ENCODE measurements at places on chromosomes 16 and 17.

- DNase-seq, result no peak
Observed at GRCh38 chr16:80407265-80407987, 133.4 kb upstream of the DYNLRB2 start.

DNA sequence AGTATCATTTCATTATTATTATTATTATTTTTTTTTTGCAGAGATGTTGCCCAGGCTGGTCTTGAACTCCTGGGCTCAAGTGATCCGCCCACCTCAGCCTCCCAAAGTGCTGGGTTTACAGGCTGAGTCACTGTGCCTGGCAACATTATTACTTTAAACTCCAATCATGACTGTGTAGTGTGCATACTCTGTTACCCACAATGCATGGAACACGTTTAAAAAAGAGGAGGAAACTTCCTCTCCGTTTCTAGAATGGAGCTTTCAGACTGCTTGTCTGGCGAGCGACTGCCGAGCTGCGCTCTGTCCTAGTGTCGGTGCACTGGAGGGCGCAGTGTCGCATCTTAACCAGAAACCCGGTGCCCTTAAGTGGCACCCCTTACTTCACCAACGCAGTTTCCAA lies 22.1 kb upstream of the FASN start:
- no peak for DNase-seq

DNA sequence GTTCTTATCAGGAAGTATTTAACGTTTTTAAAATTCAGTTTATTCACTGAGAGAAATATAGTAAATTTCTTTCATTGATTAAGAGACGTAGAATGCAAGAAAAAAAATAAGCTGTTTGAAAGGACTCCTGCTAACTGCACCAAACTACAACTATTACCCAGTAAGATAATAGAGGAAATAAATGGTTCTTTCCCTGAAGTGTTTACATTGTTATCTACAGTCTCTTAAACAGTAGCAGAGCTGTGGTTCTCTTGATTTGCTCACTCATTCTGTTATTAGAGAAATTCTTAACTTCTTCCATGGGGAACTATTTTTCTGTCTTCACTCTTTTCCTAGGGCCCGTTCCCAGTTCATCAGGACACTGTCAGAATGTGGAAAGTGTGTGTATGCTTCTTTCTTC lies 973.0 kb downstream of the KCNJ2 start:
- no peak for DNase-seq

- no peak for DNase-seq
Observed at GRCh38 chr17:66952681-66953629, 11.6 kb upstream of the CACNG4 start.

DNA sequence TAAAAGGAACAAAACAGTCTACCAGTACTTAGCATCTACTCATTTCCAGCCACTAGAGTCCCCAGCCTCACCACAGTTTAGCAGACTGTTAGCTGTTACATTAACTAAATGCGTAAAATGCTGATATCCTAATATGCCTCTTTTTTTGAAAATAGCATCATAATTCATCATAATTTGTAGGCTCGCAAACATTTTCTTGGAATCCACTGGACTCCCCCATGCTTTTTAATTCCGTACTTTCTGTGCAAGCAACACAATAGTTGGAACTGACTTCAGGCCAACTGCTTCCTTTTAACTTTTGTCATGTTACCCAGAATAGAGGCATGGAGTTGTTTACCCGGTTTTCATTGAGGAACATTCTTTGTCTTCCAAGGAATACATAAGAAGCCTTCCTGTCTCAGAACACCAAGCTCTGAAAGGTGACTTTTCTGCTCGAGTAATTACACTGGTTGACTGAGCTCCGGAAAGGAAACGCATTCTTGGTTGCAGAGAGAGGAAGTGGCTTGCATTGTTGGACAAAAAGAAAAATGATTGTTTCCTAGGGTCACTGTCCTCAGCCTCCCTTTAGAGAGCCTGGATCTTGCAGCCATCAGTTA lies 30.9 kb upstream of the SEC14L1 start:
- no peak for DNase-seq

- DNase-seq, result no peak
Observed at GRCh38 chr16:6728381-6728780, 604.3 kb upstream of the RBFOX1 start.

DNA sequence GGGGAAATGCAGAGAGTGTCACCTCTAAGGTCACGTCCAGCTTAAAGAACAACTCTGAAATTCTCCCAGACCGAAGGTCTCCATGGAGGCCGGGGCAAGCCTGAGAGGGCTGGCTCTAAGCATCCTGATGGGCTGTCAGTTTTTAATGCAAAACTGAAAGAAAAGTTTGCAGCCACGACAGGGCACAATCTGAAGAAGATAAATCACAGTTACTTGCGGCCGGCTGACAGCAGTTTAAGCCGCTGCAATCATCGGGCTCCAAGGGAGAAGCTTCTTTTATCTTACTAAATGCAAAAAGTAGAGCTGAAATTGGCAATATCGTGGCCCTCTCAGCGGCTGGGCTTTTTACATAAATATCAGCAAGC lies 168.8 kb downstream of the CYLD start:
- no peak for DNase-seq

GRCh38 chr16:58272855-58273254 lies 22.0 kb downstream of the PRSS54 start:
- DNase-seq, result no peak
